ENCODE measurements at places on chromosomes 1 and 21.
A peak's percentile ranks its signal among the peaks of the same experiment; 100 is the strongest.

DNA sequence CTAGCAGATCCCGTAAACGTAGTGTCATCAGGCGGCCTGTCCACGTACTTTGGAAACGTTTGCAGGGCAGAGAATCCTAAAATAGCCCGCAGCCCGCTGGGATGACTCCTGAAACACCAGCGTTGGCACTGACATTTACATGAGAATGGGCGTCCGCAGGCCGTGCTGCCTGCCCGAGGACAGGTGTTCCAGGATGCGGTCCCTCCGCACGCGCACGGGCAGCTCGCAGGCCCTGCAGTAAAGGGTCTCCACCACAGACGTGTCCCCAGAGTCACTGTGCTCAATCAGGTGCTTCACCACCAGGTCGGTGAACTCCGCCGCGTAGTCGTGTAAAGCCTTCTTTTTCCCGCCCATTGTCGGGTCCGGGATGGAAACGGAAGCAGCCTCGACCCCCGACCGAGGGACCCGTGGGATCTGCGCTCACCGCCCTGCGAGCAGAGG is 5.8 kb upstream of the CCDC27 start:
- no peak for DNase-seq

GRCh38 chr1:236288620-236288976 is 6.8 kb upstream of the ERO1B start:
- DNase-seq, result no peak

DNA sequence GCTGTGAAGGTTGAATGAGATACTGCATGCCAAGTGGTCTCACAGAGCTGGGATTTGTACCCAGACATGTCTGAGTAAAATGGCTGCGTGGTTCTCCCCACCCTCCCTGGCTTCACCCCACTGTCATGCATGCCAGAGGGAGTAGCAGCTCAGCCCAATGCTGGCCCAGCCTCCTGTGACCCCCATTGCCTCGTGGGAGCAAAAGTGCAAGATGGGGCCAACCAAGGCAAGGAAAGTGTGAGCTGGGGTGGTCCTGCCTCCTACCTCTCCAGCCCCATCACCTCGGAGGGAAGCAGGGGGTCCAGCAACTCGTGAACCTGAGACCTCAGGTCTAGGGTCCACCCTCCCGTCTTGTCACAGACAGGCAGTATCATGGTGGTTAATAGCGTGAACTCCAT is 209.8 kb upstream of the GRIK3 start:
- no peak for DNase-seq

- peak; percentile 87 for DNase-seq
These were observed 361 bp downstream of the DDAH1 start for GRCh38 chr1:85464497-85465098.

- DNase-seq, result no peak
These were observed 194.2 kb downstream of the ZSCAN20 start for GRCh38 chr1:33666616-33667015.

- peak; percentile 33 for DNase-seq
These were observed 46.5 kb downstream of the RAP1GAP start for GRCh38 chr1:21622466-21623315.

DNA sequence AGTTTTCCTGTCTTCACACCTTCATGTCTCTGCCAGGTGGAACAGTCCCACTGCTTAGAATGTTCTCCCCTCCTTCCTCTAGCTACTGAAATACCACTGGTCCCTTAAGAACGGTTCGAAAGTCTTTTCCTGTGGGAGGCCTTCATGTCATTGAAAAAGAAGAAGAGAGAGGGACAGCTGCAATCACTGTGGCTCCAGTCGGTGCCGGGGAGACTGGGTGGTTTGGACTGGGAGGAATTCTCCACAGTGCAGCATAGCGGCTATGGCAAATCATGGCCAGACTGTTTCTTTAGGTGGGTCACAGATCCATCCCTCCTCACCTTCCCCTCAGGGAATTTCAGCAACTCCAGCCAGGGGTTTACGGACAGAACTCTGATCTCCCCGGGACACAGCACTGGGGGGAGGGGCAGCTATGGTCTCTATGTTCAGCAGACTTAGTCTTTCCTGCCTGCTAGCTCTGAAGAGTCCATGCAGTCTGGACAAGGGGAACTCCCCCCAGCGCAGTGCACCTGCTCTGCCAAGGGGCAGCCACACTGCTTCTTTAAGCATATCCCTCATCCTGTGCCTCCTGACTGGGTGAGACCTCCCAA is 567.2 kb downstream of the SMYD3 start:
- no peak for DNase-seq

GRCh38 chr1:241612533-241613477 is 27.4 kb downstream of the CHML start:
- no peak for DNase-seq

DNA sequence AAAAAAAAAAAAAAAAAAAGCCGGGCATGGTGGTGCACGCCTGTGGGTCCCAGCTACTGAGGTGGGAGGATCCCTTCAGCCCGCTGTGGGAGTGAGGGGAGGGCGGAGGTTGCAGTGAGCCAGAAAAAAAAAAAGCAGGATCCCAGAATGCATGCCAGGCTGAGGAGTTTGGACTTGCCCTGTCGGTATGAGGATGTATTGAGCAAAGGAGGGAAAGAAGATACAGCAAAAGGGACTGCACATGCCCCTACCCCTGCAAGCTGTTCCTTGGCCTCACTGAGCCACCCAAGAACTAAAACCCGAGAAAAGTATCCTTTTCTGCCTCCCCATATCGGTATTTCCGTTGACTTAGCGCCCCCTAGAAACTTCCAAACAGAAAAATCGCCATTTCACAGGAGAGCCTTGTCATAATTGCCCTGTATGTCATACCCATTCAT is 1.3 kb upstream of the GPATCH4 start:
- DNase-seq, result peak; percentile 46

- DNase-seq, result peak; percentile 61
These were observed 22.9 kb upstream of the MTF2 start for GRCh38 chr1:93056214-93056613.

GRCh38 chr21:38987633-38988508 is 182.1 kb downstream of the ETS2 start:
- no peak for DNase-seq

DNA sequence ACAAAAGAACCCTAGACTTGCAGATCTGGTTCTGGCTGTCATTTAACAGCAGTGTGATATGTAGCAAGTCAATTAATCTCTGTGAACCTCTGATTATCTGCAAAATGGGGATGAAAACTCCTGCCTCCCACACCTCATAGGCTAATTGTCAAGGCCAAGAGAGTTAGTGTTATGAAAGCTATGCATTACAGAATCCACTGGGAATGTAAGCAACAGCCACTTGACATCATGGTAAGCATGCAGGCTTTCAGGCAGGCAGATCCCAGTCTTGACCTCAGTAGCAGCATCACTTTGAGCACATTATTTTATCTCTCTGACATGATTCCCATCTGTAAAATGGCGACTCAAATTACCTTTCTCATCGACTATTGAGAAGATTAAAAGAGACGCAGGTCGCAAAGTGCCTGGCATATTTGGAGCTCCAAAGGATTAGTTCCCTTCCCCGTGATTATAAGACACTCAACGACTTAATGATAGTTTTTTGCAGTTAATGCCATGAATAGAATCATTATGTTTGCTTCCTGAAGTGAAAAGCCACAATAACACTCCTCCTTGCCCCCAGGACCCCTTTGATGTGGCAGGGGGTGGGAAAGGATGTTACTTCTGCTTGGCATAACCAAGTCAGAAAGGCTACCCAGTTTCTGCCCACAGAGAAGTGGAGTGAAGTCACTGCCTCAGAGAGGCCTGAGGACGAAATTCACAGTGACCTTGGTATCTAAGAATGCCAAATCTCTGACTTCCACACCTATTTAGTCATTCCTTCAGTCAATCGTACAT is 273.0 kb upstream of the NFIA start:
- DNase-seq, result no peak

GRCh38 chr1:234962340-234962989 is 166.2 kb downstream of the TOMM20 start:
- peak; percentile 95 for DNase-seq

DNA sequence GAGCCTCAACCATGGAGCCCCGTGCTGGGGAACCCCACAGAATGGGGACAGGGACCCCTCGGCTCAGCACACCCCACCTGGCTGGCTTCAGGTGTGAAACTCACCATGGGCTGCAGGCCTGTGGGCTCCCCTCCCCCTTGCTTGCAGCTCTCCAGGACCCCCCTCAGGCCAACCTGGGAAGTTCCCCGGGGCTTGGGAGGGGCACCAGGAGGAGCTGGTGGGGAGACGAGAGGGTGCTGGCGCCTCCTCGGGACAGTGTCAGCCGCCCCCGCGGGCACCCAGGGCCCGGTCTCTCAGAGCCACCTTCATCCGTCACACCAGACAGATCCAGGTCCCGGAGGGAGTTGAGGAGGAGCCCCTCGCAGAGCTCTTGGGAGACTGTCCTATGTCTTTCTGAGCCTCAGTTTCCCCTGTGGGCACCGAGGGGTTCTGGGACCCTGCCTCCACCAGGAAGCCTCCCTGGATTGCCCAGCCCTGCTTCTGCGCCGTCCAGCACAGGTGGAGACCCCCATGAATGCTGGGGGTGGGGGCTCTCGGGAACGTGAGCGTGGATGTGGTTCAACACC is 657 bp upstream of the TNFRSF18 start:
- no peak for DNase-seq

- no peak for DNase-seq
These were observed 53.7 kb downstream of the PLEKHA6 start for GRCh38 chr1:204306076-204306475.

GRCh38 chr21:45559216-45560105 is 17.2 kb upstream of the SLC19A1 start:
- no peak for DNase-seq

DNA sequence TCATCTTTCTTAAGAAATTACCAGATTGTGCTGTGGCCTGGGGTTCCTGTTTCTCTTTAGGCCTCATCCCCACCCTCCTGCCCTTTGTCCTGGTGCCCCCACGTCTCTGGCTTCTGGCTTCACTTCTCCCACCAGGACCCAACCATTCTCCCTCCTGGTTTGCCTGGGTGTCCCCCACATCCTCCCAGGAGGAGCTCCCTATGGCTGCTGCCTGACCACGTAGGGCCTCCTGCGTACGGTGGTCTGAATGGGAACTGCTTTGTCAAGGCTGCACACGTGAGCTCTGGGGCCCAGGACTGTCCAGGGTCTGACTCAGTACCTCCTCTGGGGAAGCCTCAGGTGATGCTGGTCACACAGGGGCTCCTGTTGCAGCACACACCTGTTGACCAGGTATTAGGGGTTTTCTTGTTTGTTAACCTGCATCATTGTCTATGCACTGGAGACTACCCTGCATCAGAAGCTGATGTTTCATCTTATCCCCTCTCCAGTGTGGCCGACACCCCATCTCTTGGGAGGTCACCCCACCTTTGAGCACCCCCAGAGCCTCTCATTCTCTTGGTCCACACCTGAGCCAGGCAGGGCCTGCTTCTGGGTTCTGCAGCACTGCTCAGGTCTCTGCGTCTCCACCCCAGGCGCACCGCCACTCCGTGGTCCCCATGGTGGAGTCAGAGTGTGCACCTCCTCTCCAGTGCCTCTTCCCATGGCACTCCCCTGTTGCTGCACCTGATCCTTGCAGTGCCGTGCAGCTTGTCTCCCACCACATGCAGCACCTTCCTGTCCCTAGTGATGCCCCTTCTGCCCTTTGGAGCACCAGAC is 65.8 kb downstream of the S100B start:
- DNase-seq, result no peak

DNA sequence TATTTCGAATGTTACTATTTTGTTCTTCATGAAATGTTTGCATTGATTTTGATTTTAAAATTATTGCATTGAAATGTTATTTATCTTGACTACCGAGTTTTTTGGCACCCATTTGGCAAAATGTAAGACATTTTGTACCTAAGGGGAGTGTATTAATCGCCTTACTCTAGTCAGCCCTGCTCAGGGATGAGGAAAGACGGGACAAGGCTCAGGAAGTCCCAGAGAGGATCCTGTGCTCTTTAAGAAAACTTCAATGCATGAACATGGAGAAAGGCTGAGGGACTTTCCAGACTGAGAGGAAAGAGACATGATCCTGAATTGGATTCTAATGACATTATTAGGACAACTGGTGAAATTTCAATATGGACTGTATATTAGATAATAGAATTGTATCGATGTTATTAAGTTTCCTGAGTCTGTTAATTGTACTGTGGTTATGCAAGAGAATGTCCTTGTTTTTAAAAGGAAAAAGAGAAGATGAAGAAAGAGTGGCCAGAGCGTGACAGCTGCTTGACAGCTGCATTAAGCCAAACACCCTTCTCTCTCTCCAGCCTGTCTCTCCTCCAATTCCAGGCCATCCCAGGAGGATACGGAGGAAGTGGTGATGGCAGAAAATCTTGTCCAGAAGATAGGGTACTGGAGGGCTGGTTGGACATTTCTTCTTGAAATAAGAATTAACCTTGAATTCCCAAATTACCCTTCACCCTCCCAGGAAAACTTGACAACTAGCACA is 66.0 kb downstream of the PLEKHA6 start:
- DNase-seq, result no peak

DNA sequence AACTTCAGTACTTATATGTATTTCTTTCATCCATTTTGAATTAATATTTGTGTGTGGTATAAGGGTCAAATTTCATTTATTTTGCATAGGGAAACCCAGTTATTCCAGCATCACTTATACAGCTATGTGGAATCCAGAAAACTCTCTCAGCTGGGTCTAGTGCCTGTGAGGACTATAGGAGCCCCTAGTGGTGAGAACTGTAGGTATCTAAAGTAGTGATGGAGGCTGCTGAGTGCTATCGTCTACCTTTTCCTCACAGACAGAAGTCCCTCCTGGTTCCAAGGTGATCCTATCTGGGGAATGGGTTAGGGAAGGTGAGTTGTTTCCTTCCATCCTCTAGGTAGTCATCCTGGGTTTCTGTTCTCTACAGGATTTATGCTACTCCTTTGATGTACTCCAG is 352.0 kb upstream of the C1orf87 start:
- no peak for DNase-seq

- DNase-seq, result no peak
These were observed 371.3 kb downstream of the PBX1 start for GRCh38 chr1:164930241-164930640.

- no peak for DNase-seq
These were observed 35.2 kb downstream of the HIVEP3 start for GRCh38 chr1:41883507-41883906.

DNA sequence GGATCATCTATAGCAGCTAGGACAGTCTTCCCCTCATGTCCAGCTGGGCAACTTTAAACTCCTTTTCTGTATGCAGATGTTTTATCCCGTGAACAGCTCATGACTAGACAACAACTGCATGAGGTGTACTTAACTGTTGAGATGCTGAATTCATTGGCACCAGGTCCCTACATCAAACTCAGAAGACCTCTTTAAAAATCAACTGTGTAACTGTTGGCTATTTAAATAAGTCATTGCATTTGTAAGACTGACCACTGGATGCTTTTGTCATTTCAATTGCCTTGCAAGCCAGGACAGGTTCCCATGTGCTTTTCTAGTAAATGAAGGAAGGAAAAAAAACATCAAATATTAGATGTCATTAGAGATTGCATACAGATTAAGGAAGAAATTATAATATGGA is 28.3 kb upstream of the GORAB start:
- DNase-seq, result no peak

- no peak for DNase-seq
These were observed 3.0 kb downstream of the USH2A start for GRCh38 chr1:216420263-216420662.

- no peak for DNase-seq
These were observed 53.6 kb downstream of the FGGY start for GRCh38 chr1:59350521-59350920.

All from common myeloid progenitor, CD34-positive (primary cell).